SJCRH30 (cell line): ENCODE measurements at places on chromosomes 7 and 10. TPM values are rescaled to one million over a fixed set of nuclear protein-coding genes. Genes with fewer than 3 reads are reported as not detected.

The ABCB1 gene
- not detected in 2 replicates for total RNA-seq

DNA sequence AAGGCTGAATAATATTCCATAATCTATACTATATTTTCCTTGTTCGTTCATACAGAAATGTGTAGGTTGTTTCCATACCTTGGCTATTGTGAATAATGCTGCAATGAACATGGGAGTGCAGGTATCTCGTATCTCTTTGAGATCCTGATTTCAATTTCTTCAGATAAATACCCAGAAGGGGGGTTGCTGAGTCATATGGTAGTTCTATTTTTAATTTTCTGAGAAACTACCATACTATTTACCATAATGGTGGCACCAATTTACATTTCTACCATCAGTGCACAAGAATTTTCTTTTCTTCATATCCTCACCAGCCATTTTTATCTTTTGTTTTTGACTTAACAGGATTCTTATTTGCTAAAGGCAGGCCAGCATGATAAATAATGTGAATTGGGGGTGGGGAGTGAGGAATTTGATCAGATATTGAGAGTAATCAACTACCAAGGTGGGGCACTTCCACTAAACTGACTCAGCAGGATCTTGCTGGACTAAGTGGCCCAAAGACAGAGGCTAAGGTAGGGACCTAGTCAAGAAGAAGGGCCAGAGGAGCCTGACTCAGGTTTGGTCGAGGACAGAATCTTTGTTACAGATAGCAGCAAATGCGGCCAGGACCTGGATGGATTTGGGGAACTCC, 21.5 kb upstream of the CCSER2 start:
- H3K4me1 ChIP-seq, result no peaks in the 10 kb centered on the region
- DNase-seq, result no peak
- no peak overlapping the region for H3K4me3 ChIP-seq
- H3K27ac ChIP-seq, result no peak overlapping the region
- no peaks in the 10 kb centered on the region for H3K27me3 ChIP-seq

- no peaks in the 10 kb centered on the region for H3K27me3 ChIP-seq
- no peak overlapping the region for H3K27ac ChIP-seq
- no peaks in the 10 kb centered on the region for H3K36me3 ChIP-seq
- no peak for DNase-seq
- no peak overlapping the region for H3K4me3 ChIP-seq
Measured at GRCh38 chr10:27356738-27357137, 116.1 kb upstream of the ACBD5 start.

GRCh38 chr10:102408728-102409603, 9.6 kb downstream of the PSD start:
- peaks cover 17% of the 10 kb centered on the region for H3K27me3 ChIP-seq
- H3K36me3 ChIP-seq, result no peaks in the 10 kb centered on the region

- no peaks in the 10 kb centered on the region for H3K27me3 ChIP-seq
- H3K36me3 ChIP-seq, result no peaks in the 10 kb centered on the region
- H3K4me1 ChIP-seq, result no peaks in the 10 kb centered on the region
- no peak for DNase-seq
- H3K27ac ChIP-seq, result no peak overlapping the region
Measured at GRCh38 chr10:50615658-50616057, 8.1 kb downstream of the SGMS1 start.

- no peak overlapping the region for H3K4me3 ChIP-seq
- H3K27me3 ChIP-seq, result no peaks in the 10 kb centered on the region
- no peaks in the 10 kb centered on the region for H3K36me3 ChIP-seq
- H3K4me1 ChIP-seq, result no peaks in the 10 kb centered on the region
- no peak for DNase-seq
- H3K27ac ChIP-seq, result no peak overlapping the region
Measured at GRCh38 chr7:109179601-109180000, 609.9 kb downstream of the DNAJB9 start.

DNA sequence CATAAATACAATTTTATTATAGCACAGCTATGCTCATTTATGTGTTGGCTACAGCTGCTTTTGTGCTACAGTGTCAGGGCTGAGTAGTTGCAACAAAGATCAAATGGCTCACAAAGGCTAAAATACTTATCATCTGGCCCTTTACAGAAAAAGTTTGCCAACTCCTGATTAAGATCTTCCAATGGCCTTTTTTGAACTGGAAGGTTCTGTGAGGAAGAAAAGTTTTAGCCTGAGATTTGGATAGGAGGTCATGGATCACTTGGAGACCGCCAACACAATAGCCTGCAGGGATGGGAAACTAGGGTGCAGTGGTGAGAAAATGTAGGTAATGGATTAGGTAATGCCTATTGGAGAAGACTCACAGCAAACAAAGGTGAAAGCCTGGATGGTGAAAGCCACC, 169.8 kb downstream of the NOC3L start:
- H3K27ac ChIP-seq, result no peak overlapping the region
- H3K4me3 ChIP-seq, result no peak overlapping the region
- no peaks in the 10 kb centered on the region for H3K36me3 ChIP-seq
- DNase-seq, result no peak

DNA sequence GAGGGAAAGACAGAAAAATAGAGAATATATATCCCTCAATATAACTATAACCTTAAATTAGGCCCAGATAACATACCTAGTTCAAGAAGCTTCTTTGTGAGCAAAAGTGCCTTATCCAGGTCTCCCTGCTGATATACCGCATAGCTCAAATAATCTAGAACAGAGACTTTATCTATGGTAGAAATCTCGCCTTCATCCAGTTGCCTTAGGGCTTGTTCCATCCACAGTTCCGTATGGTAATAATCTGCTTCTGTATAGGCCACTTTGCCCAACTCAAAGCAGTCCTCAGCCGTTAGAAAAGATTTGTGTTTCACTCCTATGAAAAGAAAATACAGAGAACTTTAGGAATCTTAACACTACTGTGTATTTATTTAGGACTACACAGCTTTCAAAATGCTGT, 43.4 kb downstream of the P4HA1 start:
- H3K4me1 ChIP-seq, result no peaks in the 10 kb centered on the region
- peaks cover 36% of the 10 kb centered on the region for H3K36me3 ChIP-seq
- H3K27ac ChIP-seq, result no peak overlapping the region
- no peaks in the 10 kb centered on the region for H3K27me3 ChIP-seq
- H3K4me3 ChIP-seq, result no peak overlapping the region
